ENCODE measurements at places on chromosomes 3 and 15. TPM values are rescaled to one million over a fixed set of nuclear protein-coding genes. Genes with fewer than 3 reads are reported as not detected.

DNA sequence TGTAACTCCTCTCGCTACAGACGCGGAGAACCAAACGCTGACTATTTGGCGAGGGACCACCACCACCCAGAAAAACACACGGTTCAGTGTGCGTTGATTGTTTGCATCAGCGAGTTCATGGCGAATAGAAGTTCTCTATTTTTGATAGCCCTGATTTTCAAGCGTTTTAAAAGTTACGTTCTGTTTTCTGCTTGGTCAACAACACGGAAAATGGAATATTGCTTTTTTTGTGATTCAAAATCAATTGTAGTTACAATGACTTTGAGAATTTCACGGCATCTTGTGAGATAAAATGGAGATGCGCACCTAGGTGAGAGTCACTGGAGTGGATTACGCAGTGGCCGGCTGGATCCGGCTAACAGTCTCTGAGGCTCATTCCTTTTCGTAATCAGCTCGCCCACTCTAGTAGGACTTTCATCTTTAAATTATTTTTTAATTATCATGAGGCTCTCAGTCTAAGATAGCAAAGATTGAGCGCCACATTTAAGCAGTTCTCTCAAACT is 54.8 kb downstream of the CCDC54 start:
- DNase-seq, result peak; percentile 26

DNA sequence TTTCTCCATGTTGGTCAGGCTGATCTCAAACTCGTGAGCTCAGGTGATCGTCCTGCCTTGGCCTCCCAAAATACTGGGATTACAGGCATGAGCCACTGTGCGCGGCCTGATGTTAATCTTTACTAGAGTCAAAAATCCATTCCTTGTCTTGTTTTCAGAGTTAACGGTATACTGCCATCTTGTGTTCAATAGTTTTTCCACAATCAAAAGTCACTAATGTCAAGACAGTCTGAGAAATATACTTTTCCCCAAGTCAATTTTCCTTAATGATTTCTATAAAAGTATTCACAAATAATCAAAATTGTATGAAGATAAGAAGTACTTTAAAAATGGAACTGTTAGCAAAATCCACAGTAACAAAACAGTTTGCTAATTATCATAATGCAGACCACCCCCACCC is 8.5 kb downstream of the CRBN start:
- DNase-seq, result peak; percentile 29

GRCh38 chr3:101850246-101851051 is 1.1 kb downstream of the NFKBIZ start:
- peak; percentile 77 for DNase-seq

CD276 gene
- 3.0 TPM for total RNA-seq

DNA sequence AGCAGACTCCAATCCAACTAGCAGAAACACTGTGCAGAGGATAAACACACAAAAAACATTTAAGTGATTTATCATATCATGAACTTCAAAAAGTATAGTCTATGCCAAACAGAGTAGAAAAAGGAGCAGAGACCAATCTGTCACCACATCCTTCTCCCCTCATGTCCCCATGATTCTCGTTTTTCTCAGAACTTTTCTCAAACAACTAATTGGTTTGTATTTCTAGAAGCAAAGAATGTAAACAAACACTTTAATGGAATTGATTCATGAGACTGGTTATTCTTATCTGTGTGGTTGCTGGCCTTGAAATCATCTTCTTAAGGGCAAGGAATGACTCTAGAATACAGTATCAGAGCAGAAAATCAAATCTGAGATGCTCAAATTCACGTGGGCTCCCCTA is 294.2 kb upstream of the THBS1 start:
- DNase-seq, result no peak

CD96 gene
- total RNA-seq, result 38.3 TPM

ACP3 gene
- not detected for total RNA-seq

GRCh38 chr3:94258851-94259250 is 196.0 kb downstream of the NSUN3 start:
- no peak for DNase-seq

EXD1 gene
- total RNA-seq, result not detected

DNA sequence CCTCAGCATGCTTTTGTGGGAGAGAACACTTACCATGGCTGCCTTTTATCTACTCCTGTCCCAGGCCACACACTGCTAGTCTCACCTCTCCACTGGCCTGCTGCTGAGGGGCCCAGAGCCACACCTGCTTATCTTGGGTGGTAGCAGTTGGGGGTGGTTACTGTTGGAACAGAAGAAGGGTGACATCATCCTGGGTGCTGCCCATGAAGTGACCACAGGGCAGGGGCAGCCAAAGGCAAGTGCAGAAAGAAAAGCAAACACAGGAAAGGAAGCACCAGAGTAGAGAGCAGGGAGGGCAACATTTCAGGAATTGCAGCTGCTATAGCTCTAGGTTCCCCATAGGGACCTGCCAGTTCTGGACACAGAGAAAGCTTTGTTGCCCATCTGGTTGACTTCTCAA is 345.2 kb downstream of the VPS13C start:
- no peak for DNase-seq

DNA sequence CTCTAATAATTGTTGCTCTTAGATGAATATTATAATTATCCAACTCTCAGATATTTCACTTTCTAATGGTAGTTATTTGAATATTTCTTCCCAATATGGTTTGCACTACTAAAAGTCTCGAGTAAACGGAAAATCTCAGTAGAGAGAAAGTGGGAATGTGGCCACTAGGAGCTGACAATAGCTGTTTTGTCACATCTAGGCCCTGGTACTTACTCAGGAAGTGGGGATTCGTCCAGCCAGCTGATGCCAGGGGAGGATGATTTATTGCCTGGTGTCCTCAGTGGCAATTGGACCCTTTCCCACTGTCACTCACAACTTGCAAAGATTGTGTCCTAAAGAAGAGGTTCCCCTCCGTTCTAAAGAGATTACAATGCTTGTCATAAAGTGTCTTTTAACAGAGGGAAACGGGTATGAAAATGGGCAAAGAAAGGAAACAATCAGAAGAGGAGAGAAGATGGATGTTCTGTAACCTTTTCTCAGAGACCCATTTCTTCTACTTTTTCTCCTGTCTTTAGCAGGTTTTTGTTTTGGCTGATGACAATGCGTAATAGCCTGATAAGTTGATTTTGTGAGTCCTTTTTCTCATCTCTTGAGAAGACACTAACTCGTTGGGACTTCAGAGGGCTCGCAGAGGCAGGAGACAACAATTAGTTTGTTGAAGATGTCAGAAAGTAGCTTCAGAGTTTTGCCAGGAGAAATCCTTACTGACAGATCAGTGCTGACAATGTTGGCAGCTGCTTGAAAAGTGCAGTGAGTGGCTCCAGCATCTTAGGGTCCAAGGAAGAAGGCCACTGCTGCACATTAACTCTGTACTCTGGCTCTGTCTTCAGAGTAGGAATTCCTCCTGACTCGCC is 320.6 kb downstream of the MECOM start:
- no peak for DNase-seq

- DNase-seq, result no peak
These were observed 313.3 kb downstream of the KBTBD8 start for GRCh38 chr3:67311440-67311839.

XRN1 gene
- 54.2 TPM for total RNA-seq

- no peak for DNase-seq
These were observed 348.3 kb downstream of the CGGBP1 start for GRCh38 chr3:87710511-87710910.

CISH gene
- total RNA-seq, result 269 TPM

EPHB1 gene
- 0.60 TPM for total RNA-seq

- DNase-seq, result no peak
These were observed 15.3 kb downstream of the RAB43 start for GRCh38 chr3:129106320-129106719.

DNA sequence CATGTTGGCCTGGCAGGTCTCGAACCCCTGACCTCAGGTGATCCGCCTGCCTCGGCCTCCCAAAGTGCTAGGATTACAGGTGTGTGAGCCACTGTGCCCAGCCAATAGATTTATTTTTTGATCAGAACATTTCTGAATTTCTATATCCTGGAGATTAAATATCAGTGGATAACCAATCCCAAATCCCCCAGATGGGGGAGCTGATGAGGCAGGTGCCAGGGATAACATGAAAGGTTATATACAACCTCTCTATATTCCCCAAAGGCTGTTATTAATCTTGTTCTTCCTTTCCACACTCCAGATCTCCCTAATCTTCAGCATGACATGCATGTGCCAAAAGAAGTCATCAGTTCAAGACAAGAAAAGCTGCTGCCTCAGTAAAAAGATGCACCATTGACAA is 112.3 kb downstream of the WDR76 start:
- peak; percentile 33 for DNase-seq

- DNase-seq, result no peak
These were observed 33.5 kb upstream of the KPNA4 start for GRCh38 chr3:160598865-160599264.

DNA sequence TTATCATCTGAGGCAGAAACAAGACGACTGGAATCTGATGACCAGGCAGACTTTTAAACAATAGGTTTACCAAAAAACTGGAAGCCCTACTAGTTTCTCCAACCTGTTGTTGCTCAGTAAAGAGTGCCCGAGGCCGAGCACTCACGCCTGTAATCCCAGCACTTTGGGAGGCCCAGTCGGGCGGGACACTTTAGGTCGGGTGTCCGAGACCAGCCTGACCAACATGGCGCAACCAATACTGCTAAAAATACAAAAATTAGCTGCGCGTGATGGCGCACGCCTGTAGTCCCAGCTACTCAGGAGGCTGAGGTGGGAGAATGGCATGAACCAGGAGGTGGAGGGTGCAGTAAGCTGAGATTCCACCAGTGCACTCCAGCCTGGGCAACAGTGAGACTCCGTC is 1.1 kb upstream of the WDR5B start:
- DNase-seq, result no peak

MUC4 gene
- 0.09 TPM for total RNA-seq

GLDN gene
- not detected for total RNA-seq

DNASE1L3 gene
- not detected for total RNA-seq

SLC22A14 gene
- not detected for total RNA-seq

DNA sequence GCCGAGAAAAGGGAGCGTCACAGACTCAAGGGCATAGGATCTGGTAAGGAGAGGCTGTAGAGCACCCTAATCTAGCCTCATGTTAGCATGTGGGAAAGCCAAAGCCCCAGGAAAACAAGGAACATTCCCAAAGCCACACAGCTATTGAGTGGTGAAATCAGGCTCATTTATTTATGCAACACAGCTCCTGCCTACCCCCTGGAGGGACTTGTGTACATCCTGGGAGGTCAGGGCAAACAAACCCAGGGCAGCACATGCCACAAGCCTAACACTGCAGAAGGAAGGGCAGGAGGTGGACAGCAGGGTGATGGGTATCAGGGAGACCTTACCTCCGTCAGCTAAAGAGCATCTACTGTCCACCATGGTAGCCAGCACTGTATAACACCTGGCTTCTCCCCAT is 283.5 kb downstream of the RPLP1 start:
- no peak for DNase-seq

CCR2 gene
- not detected for total RNA-seq

CMTM8 gene
- 8.1 TPM for total RNA-seq

GRCh38 chr15:28915041-28915810 is 29.5 kb downstream of the APBA2 start:
- DNase-seq, result no peak

- DNase-seq, result no peak
These were observed 172.5 kb upstream of the TLE3 start for GRCh38 chr15:70269991-70270751.

NR1I2 gene
- 0.40 TPM for total RNA-seq

PCSK6 gene
- 0.95 TPM for total RNA-seq

XYLB gene
- total RNA-seq, result 5.3 TPM

ANP32A gene
- total RNA-seq, result 252 TPM

ZCWPW2 gene
- 0.39 TPM for total RNA-seq

- DNase-seq, result no peak
These were observed 6.3 kb downstream of the RFT1 start for GRCh38 chr3:53123953-53124352.

- no peak for DNase-seq
These were observed 260.4 kb upstream of the SLCO3A1 start for GRCh38 chr15:91593067-91593466.

GOLGA8Q gene
- total RNA-seq, result 0.32 TPM

DNA sequence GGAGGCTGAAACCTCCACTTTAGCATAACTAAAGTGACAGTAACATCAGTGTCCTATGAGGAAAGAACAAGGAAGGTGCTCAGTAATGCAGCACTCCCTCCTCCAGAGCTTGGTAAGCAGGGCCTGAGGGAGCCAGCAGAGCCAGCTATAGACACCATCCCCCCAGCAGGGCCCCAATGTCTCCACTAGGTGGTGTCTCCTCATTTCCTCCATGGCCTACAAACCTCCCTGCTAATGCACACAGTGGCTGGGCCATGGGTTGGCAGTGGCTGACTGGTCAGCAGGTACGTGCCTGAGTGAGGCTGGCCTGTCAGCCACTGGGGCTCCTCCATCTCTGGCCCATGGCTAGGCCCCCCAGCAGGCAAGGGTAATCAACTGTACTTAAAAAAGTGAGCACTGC is 13.6 kb downstream of the MRPS25 start:
- peak; percentile 67 for DNase-seq

- no peak for DNase-seq
These were observed 14.6 kb upstream of the FGD5 start for GRCh38 chr3:14803981-14804834.

DNA sequence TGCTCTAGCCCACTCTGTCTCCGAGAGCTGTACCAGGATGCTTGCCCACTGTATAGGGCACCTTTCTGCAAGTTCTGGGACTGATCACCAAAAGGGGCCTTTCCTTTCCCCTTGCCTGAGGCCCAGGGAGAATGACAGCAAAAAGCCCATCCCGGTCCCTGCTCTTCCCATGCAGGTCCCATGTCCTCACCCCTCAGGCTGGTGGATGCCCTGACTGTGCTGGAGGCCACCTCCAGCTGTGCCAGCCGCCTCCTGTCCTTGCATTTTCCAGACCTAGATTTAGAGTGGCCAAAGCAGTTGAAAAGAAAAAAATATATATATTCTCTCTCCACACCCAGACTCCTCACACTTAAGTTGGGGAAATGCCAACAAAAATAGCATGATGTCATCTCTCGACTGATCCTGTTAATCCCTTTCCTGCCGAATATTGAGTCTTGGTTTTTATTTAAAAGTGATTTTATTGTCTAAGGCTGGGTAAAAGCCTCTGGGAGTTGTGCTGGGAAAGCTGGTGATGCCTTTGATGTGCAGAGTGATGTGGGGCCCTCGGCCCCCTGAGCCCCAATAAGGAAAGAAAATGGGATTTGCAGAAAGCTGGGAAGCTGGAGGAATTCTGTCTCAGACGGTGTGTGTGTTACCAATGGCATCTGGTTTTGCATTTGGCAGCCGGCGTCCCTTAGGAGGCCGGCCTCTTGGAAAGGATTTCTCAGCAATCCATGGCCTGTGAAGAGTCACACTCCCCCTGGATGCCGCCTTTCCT is 29.3 kb upstream of the TPM1 start:
- DNase-seq, result no peak

Data from activated CD4-positive, alpha-beta T cell treated with anti-CD3 and anti-CD28 coated beads for 36 hours (primary cell).